COR-L47 (cell line): ENCODE measurements at places on chromosomes 1 and 21.

DNA sequence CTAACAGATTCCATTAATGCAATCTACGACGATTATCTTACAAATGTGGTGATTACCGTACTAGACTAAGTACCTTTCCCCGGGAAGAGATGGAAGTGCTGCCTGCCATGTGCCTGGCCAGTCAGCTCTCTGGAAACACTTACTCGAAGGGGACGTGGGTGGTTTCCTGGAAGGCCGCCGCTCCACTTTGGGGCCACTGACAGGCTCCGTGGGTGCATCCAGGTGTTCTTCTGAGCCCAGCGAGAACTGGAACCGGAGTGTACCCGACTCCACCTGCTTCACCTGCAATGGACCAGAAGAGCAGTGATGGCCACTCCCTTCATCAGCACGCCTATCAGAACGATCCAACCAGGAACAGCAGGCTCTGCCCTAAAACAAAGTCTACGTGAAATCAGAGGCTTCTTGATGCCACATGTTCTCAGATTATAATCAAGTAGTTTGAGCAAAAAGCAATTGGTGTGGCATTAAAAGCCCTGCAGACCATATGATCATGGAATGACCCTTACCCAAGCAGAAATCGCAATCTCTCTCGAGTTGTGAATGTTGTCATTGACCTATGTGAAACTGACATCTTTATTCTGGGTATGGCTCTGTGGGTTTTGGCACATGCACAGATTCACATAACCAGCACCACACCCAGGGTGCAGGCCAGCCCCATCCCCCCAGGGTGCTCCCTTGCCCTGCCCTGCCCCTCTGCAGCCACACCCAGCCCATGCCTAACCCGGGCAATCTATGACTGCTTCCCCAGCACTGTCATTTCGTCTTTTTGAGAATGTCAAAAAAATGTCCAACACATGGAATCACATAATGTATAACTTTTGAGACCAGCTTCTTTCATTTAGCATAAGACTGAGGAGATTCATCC lies 64.5 kb downstream of the NPHP4 start:
- DNase-seq, result no peak

- DNase-seq, result no peak
These were observed 77.4 kb upstream of the SLC2A1 start for GRCh38 chr1:43035821-43036741.

GRCh38 chr1:59285691-59286090 lies 11.2 kb upstream of the FGGY start:
- no peak for DNase-seq

DNA sequence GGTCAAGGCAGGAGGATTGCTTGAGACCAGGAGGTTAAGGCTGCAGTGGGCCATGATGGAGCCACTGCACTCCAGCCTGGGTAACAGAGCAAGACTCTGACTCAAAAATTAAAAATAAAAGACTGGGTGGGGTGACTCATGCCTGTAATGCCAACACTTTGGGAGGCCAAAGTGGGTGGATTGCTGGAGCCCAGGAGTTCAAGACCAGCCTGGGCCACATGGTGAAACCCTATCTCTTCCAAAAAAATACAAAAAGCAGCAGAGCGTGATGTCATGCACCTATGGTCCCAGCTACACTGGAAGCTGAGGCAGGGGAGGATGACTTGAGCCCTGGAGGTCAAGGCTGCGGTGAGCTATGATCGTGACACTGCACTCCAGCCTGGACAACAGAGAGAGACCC lies 44.4 kb upstream of the COX20 start:
- no peak for DNase-seq

GRCh38 chr1:74467786-74468377 lies 44.5 kb downstream of the LRRC53 start:
- DNase-seq, result peak; percentile 97

DNA sequence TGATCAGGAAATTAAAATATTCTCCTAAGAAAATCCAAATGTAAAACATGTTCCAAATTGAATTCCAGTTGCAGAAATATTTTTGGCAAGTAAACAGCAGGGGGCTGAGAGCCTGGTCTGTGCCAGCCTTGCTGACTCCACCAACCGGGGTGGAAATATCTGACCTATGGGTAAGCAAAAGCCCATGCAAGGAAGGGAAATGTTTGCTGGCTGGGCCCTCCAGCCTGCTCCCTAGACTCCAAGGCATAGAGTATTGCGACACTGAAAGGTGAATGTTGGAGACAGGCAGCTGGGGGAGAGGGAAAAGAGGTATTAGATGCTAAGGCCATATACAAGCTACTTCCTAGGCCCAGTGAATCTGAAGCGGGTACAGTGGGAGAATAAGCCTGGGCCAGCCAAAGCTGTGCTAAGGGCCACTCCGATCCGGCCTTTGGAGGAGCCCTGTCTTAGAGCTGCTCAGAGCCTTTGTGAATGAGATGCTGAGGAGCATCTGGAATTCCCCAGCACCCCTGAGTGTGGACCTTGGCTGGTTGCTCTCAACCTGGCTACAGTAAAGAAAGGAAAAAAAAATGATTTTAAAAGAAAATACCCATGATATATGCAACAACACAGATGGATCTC lies 24.9 kb upstream of the ATP1B1 start:
- DNase-seq, result no peak
